ENCODE measurements at places on chromosomes 2 and 18.

- DNase-seq: no peak
Measured at GRCh38 chr2:890791-891190, 59.9 kb upstream of the SNTG2 start.

DNA sequence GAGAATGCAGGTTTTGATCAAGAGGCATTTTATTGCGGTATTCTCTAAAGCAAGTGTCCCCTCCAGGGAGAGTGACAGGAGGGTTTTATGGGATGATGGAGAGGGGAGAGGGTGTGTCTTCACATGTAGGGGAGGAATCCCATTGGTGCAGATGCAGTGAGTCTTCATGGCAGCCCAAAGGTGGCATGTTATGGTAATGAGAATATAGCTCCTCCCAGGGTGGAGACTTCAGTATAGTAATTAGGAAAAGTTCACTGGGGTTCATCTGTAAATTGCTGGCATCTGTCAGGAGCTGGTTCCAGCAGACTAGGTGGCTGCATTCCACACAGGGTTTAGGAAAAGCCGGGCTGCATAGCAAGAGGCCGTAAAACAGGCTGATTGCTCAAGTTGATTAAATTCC is 230.7 kb upstream of the CCDC68 start:
- DNase-seq: no peak

- no peak for DNase-seq
Measured at GRCh38 chr2:86372641-86373502, 35.4 kb upstream of the REEP1 start.

- no peak for DNase-seq
Measured at GRCh38 chr2:144776766-144777165, 256.8 kb upstream of the ZEB2 start.

- no peak for DNase-seq
Measured at GRCh38 chr2:197423307-197423706, 11.5 kb downstream of the SF3B1 start.

- no peak for DNase-seq
Measured at GRCh38 chr2:83196225-83196624, 1262.9 kb downstream of the SUCLG1 start.

GRCh38 chr18:3821524-3821923 is 371.6 kb downstream of the TGIF1 start:
- no peak for DNase-seq

DNA sequence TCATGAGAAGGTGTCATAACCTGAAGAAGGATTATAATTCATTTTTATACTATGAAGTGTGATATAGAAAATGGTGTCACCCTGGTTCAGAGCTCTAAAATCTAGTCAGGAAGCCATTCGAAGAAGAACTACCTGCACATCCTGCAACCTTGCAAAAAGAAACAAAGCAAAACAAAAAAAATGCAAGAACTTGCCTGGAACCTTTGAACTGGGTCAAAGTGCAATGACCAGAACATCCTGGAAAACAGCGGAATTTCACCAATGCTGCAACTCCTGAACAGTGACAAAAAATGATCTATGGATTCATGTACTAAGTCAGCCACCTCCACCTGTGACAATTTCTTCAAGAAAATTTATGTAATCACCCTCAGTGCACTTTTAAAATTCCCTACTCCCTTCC is 1083.3 kb upstream of the GYPC start:
- DNase-seq: no peak

DNA sequence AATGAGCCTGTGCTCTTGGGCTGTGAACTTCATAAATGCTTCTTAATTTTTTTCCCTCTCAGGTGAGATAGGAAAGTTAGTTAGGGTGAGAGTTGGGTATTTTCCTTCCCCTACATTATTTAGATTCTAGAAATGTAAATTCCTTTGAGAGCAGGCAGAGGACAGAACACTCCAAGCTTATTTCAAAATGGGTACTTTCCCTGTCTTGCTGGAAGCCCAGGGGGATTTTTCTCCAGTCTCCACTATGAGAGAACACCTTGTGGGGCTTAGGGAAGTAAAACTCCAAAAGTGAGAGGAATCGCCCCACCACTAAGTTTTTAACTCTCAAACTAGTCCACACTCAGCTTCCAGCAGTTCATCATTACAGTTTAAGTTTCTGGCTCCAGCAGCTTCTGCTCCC is 253.2 kb upstream of the CTAGE1 start:
- no peak for DNase-seq

- no peak for DNase-seq
Measured at GRCh38 chr2:6913415-6914157, 3.6 kb upstream of the RNF144A start.

DNA sequence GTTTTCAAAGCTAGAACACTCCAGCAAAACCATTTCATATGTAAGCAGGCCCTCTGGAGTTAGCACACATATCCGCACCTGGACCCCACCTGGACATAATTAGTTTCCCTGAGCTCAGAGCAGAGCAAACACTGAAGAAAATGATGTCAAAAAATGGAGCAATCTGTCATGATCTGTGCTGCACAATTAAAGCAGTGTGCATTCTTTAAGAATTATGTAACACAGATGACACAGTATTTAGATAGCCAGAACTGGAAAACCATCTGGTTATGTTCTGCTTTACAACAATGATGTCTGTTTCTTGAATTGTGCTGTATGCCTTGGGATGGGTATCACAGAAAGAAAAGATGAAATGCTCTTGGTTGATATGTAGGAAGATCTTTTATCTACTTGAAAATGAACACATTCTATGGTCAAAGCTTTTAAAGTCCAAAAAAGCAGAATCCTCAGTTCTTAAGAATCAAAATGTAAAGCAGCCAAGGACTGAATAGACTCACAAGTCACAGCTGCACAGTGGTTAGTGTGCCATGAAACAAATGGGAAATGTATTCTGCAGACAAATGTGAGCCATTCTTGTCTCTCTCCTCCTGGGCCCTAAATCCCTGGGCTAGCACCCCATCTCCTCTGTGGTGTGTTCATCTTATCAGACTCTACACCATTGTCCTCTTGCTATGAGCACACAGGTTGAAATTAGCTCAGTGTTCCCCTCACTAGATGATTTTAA is 36.8 kb downstream of the HRH4 start:
- no peak for DNase-seq

GRCh38 chr18:23069481-23069880 is 65.8 kb upstream of the CABLES1 start:
- DNase-seq: no peak

GRCh38 chr2:56379066-56379465 is 195.3 kb downstream of the CCDC85A start:
- no peak for DNase-seq
